Astrocyte (in vitro differentiated cells and primary cell): ENCODE measurements at places on chromosomes 5 and 9. TPM values are rescaled to one million over a fixed set of nuclear protein-coding genes. Genes with fewer than 3 reads are reported as not detected.

Gene ANKRD34B
- total RNA-seq = 0.10 and 0.20 TPM in 2 replicates

Gene PCAT7
- total RNA-seq = 3.9 and 5.2 TPM in 2 replicates

Gene FBN2
- 105 and 176 TPM in 2 replicates for total RNA-seq

Gene ACSL6
- 0.07 TPM in 1 of 2 replicates, not detected in the other for total RNA-seq

Gene PCDHGC5
- total RNA-seq = 7.7 and 10.9 TPM in 2 replicates

Gene MAP1B
- 386 and 476 TPM in 2 replicates for total RNA-seq

Gene TMOD1
- 0.24 and 0.48 TPM in 2 replicates for total RNA-seq

DNA sequence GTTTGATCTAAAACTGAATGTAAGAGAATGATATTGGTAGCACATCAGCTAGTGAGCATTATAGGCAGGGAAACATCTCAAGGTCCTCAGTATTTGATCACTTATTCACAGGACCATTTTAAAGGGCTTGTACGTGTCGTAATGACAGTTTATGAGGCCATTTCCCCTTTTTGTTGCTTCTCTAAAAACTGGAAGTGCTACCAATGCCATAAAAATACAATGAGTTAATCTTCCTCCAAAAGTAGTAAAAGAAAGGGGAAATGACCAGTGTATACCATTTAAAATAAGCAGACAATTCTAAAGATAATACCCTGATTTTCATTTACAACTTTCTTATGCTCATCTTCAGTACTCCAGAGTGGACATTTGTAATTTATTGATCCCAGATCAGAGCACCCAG, 285.8 kb upstream of the PCSK5 start:
- H3K4me3 ChIP-seq = no peak overlapping the region
- H3K27me3 ChIP-seq = peaks cover 4% of the 10 kb centered on the region
- DNase-seq = no peak
- H3K4me1 ChIP-seq = no peaks in the 10 kb centered on the region
- H3K36me3 ChIP-seq = no peaks in the 10 kb centered on the region

DNA sequence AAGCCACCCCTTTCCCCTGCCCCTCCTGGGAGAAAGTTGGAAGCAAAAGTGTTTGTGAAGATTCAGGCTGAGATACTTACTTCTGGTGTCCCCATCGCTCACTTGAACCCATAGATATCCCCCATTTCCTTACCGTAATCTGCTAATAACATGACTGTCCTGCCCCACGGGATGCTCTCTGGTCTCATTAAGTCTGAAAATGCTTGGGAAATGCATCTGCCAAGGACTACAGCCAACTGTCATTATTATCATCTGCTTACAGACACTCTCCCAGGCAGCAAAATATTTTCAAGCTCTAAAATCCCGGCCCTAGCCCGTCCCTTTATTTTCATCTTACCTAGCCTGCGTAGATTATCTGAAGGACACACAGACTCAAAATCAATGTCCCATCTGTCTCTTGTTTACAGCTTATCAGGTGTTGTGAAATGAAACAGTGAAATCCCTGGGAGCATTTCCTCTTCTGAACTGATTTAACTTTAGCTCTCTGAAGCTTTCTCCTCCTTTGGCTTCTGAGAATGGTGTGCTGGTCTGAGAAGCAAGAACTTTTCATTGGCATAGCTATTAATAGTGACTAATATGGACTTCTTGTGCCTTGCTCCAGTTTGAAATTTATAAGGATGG, 126.9 kb upstream of the OSMR start:
- H3K36me3 ChIP-seq = no peaks in the 10 kb centered on the region
- H3K4me3 ChIP-seq = no peak overlapping the region
- no peak for DNase-seq
- H3K27ac ChIP-seq = no peak overlapping the region

DNA sequence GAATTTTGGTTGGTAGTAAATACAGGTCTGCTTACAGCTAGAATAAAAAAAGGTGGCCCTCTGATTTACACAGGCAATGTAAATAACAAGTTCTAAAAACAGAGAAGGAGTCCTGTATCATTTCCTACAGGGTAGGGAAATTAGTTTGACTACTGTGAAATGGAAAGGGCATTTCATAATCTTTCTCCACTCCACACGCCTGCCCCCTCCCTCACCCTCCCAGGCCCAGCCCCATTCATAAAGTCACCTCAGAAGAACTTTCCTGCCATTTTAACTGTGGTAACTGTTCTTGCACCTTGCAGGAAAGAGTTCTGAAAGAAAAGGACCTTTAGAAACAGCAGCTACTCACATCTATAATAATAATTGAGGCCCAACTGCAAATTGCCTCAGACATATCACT, 69.7 kb downstream of the MEF2C start:
- DNase-seq = no peak
- no peak overlapping the region for H3K4me3 ChIP-seq
- no peaks in the 10 kb centered on the region for H3K36me3 ChIP-seq

DNA sequence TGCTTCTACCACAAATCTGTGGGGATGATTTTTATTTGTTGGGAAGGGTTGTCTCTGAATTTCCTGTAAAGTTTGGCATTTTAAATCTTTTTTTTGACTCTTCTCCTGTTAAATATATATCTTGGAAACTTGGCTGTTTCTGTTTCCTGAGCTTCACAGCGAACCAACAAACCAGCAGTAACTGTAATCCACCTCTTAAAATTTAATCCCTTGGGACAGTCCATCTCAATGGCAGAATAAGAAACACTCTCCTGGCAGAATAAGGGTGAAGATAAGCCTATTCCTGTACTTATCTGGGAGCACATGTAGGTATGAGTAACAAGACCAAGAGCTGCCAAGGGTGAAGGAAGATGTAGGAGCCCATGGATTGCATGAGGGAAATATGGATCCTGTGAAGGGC, 73.1 kb upstream of the RPS23 start:
- no peaks in the 10 kb centered on the region for H3K36me3 ChIP-seq
- DNase-seq = no peak
- no peaks in the 10 kb centered on the region for H3K27me3 ChIP-seq
- H3K4me1 ChIP-seq = peaks cover 30% of the 10 kb centered on the region
- H3K27ac ChIP-seq = no peak overlapping the region

DNA sequence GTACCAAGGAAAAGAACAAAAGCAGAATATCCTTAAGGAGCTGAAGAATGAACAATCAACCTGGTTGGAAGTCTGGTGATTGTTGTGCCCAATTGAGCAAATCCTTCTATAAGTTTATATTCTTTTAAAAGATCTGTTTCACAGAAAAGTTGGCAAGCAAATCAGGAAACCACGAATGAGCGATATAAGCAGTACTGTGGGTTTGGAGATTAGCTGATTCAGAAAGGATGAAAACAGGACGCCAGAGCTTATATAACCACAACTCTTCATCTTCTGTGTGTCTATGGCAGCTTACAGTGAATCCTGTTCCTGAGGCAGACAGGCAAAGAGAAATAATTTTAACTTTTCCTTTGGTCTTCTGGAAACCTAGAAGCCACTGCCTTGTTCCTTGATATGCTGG, 61.7 kb downstream of the SLC38A9 start:
- DNase-seq = peak; percentile 82
- no peak overlapping the region for H3K27ac ChIP-seq
- no peak overlapping the region for H3K4me3 ChIP-seq
- H3K36me3 ChIP-seq = peaks cover 3% of the 10 kb centered on the region
- no peaks in the 10 kb centered on the region for H3K27me3 ChIP-seq

DNA sequence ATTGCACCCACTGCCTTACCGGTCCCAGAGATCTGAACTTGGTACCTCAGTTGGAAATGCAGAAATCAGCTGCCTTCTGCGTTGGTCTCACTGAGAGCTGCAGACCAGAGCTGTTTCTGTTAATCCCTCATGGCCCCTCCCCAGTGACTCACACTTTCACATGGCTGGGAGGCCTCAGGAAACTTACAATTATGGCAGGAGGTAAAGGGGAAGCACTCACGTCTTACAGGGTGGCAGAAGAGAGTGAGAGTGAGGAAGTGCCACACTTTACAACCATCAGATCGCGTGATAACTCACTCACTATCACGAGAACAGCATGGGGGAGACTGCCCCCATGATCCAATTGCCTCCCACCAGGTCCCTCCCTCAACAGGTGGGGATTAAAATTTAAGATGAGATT, 648.5 kb downstream of the MTRR start:
- H3K4me1 ChIP-seq = no peaks in the 10 kb centered on the region
- H3K4me3 ChIP-seq = no peak overlapping the region
- H3K36me3 ChIP-seq = no peaks in the 10 kb centered on the region
- no peaks in the 10 kb centered on the region for H3K27me3 ChIP-seq
- no peak overlapping the region for H3K27ac ChIP-seq

GRCh38 chr9:75299324-75299723, 211.0 kb downstream of the OSTF1 start:
- H3K27ac ChIP-seq = no peak overlapping the region
- H3K4me1 ChIP-seq = no peaks in the 10 kb centered on the region
- no peaks in the 10 kb centered on the region for H3K36me3 ChIP-seq

DNA sequence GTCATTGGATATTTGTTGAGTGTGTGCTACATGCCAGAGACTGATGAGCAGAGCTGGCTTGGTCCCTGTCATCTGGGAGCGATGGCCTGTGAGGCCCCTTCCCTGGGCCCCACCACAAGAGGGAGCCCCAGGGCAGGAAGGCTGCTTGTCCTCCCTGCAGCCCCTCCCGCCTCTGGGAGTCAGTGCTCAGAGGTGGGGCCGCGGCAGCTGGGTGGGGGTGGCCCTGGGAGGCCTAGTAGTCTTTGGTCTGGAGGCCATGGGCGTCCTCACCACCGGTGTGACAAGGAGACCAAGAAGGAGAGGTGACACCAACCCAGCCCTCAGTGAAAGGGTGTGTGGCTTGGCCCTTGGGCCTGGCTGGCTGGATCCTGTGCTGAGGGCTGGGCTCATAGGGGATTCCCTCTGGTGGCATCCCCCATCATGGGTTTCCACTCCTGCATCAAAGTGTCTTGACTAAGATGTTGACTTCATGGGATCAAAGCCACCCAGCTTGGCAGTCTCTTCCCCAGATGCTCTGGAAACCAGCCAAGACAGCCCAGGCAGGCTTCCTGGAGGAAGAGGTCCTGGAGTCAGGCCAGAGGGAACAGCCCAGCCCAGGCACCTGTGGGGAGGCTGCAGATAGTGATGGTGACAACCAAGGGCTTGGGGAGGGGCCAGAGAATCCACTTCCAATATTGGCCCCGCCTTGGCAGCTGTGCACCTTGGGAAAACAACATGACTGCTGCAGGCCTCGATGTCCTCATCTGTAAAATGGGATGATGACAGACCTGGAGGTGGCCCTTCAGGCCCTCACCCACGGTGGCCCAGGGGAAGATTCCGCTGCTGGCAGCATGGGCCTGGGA, 166.7 kb downstream of the GAPVD1 start:
- no peak for DNase-seq
- no peaks in the 10 kb centered on the region for H3K4me1 ChIP-seq
- no peaks in the 10 kb centered on the region for H3K36me3 ChIP-seq
- no peaks in the 10 kb centered on the region for H3K27me3 ChIP-seq
- H3K4me3 ChIP-seq = no peak overlapping the region

- no peak for DNase-seq
- peaks cover 19% of the 10 kb centered on the region for H3K4me1 ChIP-seq
- no peaks in the 10 kb centered on the region for H3K27me3 ChIP-seq
- H3K27ac ChIP-seq = no peak overlapping the region
- H3K36me3 ChIP-seq = peaks cover 44% of the 10 kb centered on the region
- H3K4me3 ChIP-seq = no peak overlapping the region
Observed at GRCh38 chr5:72852356-72852755, 35.9 kb downstream of the TNPO1 start.

- H3K4me1 ChIP-seq = no peaks in the 10 kb centered on the region
- no peak overlapping the region for H3K27ac ChIP-seq
- no peaks in the 10 kb centered on the region for H3K27me3 ChIP-seq
- no peak overlapping the region for H3K4me3 ChIP-seq
- no peak for DNase-seq
Observed at GRCh38 chr5:3335301-3335700, 260.3 kb upstream of the IRX1 start.

- no peak overlapping the region for H3K4me3 ChIP-seq
- peaks cover 22% of the 10 kb centered on the region for H3K4me1 ChIP-seq
- no peaks in the 10 kb centered on the region for H3K27me3 ChIP-seq
- no peaks in the 10 kb centered on the region for H3K36me3 ChIP-seq
- DNase-seq = no peak
Observed at GRCh38 chr5:135251093-135251492, 147.9 kb downstream of the MACROH2A1 start.

- H3K27me3 ChIP-seq = no peaks in the 10 kb centered on the region
- no peak overlapping the region for H3K4me3 ChIP-seq
- H3K4me1 ChIP-seq = no peaks in the 10 kb centered on the region
- peak; percentile 0 for DNase-seq
- no peaks in the 10 kb centered on the region for H3K36me3 ChIP-seq
Observed at GRCh38 chr5:45454114-45454513, 242.1 kb downstream of the HCN1 start.
